ENCODE measurements at places on chromosomes 6 and 20.
A peak's percentile ranks its signal among the peaks of the same experiment; 100 is the strongest.

GRCh38 chr6:33746651-33747100 lies at the start of gene IP6K3:
TSS of gene IP6K3 (minus strand) at chr6:33746905. CDS start at chr6:33735476, 11,429 bp downstream.
- no peak for DNase-seq

GRCh38 chr6:53868626-53869025 lies 73.8 kb downstream of the LRRC1 start:
- DNase-seq = no peak

DNA sequence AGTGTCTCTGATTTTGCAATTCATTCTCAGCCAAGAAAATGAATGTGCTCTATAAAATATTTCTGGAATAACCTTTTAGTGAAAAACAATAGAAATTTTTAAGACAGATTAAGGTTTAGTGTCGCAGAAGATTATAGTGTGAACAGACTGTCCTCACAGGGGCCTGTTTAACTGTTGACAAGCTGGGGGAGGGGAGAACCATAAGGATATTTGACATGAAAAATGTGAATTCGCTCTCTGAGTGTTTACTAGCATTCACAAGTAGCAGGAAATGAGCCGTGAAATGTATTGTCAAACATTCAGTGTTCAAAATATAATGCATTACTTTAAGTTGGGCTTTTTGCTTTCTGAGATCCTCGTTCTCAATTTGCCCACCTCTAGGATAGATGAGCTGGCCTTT lies 134.8 kb upstream of the TSHZ2 start:
- DNase-seq = no peak

- no peak for DNase-seq
Observed at GRCh38 chr6:167731216-167731615, 95.5 kb upstream of the AFDN start.

DNA sequence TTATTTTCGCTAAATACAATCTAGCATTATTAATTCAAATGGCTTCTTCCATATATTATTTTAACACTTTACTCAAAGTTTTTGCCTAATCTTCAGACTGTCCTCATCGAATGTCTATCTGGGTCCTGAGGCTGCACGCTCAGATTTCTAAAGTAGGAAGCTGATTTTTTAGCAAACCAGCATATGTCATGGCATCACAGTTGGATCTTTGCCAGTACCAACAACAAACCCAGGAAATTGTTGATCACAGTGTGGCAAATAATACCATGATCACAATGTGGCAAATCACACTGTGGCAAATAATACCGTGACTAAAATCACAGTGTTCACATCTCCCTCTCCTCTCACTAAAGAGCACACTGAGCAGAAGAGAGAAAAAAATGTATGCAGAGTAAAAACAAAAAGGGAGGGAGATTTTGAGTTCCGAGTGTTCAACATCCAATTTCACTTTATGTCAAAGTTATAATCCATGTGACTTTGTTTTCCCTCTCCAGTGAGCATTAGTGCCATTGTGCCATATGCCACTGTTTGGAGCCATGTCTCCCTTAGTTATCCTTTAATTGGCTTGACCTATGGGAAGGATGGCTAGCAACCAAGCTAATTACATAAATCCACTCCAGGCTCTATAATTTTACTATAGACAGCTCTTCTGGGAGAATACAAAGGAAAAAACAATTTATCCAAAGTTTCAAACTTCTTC lies 1059.6 kb downstream of the HACE1 start:
- DNase-seq = no peak

- peak; percentile 21 for DNase-seq
Observed at GRCh38 chr20:58839474-58839874, 11.2 kb downstream of the GNAS-AS1 start.

DNA sequence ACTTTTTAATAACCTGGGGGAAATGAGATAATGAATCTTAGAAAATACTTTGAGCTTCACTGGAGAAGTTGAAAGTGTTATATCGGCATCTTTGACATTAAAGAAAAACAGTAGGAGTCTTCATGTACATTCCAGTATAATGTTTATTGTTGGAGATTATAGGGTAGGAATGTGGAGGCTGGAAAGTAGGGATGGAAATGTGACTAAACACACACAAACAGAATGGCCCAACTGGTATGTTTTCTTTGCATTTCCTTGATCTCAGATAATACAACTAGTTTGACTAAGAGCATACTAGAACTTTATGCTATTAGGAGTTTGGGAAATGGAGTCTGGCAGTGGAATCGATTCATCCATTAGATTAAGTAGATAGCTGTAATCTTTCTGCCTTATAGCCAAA lies 10.1 kb upstream of the BAG2 start:
- no peak for DNase-seq

GRCh38 chr6:15500078-15500740 lies 162.6 kb downstream of the DTNBP1 start:
- DNase-seq = no peak

DNA sequence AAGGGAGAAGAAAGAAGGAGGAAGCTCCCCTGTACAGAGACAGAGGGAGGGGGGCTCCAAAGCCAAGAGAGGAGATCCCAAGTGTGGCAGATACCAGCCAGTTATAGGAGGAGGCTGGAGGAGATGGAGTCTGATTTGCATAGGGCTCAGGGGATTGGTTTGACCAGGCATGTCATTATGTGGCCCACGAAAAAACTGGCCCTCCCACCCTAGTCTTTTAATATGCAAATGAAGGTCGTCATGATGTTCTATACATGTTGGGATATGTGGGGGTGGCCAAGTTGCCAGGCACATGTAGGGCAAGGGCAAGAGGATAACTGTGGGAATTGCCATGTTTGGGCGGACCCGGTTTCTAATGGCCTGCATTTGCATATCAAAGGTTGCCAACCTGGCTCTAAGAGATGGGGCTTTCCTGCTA lies 17.6 kb upstream of the ZFP64 start:
- no peak for DNase-seq

DNA sequence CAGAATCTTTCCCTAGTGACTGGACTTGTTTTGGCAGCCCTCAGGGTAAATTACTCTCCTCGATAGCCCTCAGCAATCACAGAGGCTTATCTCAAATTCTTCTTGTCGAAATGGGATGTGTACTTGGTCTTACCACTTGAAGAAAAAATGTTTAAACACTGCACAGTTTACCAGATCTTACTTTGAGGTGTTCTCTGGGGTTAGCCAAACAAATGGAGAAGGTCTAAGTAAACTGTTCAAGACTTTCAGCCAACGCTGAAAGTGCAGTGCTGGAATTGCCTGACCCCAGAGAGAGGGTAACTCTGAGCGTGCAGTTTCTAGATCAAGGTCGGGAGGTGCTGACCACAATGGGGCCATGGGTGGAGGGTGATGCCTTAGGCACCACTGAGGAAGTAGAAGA lies 39.2 kb downstream of the MYLIP start:
- DNase-seq = no peak

All from stimulated activated CD4-positive, alpha-beta T cell treated with anti-CD3 and anti-CD28 coated beads, TNF-alpha, amount 100 ng/mL, for 48 hours (primary cell).